ENCODE measurements at places on chromosomes 1 and 21.

DNA sequence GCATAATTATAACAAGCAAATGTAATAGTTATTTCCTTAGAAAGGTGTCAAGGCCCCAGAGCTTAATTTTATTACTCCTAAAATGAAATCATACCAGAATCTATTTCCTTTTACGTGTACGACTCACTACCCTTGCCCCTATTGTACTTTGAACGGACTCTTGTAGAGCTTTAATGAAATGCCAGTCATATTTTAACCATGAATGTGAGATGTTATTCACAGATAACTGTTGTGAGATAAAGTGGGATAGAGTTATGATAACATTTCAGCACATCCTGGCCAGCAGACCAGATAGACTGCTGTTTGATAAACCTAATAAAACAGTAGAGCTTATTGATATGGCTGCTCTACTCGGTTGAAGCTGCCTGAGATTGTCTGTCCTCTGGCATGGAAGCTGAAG is 500.8 kb upstream of the PBX1 start:
- DNase-seq: no peak

DNA sequence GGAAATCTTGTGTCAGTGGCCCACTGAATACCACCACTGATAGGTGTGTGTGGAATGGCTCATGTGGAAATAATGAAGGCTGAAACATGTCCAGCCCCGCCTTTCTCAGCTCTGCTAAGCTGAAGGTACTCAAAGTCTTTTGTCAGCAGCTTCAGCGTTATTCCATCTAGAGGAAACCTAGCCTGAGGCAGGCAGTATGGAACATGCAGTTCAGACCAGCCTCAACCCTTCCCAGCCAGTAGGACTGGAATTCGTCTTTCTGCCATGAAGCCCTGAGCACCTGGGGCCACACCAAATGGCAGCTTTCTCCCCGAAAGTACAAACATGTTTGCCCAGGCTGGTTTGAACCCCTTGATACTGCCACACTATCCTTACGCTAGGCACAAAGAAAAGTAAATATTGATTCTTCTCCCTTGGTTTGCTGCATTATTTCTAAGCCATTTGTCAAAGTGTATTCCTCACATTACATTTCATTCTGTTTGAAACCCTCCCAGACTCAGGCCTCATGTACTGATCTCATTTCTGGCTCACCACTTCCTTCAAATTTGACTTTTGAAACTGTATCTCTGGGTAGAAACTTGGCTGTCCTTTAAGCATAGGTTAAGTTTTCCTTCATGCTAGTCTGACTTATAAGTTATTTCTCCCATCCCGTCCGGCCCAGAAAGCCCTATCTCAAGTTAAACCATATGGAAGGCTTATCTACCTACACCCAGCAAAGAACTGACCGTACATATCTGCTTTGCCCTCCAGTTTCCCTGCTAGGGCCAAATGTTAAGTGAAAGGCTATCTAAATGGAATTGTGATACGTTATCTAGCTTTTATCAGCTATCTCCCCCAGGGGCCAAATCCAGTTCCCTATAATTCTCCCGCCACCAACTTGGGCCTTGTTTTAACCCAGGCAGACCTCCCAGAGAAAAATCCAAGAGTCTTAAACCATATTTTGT is 45.7 kb upstream of the HOOK1 start:
- DNase-seq: no peak

GRCh38 chr1:218718206-218718605 is 373.1 kb downstream of the TGFB2 start:
- DNase-seq: no peak

DNA sequence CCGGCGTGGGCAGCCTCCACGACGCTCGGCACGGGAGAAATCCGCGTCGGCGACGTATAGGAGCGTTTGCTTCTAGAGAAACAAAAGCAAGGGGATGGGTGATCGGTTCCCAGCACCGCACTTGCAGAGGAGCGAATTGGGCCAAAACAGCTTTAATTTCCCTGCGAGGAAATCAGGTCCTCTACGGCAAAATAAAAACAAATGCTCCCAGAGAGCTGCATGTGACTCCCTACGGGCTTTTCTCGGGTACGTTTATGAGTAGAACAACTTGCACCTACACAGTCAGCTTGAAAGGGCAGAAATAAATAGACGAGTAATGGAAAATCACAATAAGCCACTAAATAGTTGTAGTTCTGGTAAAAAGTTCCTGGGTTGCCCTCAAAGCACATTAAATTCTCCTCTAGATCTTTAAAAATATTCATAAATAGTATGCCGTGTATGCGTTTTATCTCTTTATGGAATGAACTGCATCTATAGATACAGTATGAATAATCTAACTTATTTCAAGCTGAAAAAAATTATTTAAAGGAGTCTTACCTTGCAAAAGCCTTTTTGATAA is 1.2 kb downstream of the NHLH2 start:
- DNase-seq: no peak

- no peak for DNase-seq
These were observed 78.8 kb upstream of the LPGAT1 start for GRCh38 chr1:211909395-211909794.

All from stimulated activated CD4-positive, alpha-beta T cell treated with anti-CD3 and anti-CD28 coated beads, Interleukin-1b, Interleukin-23, amount 100 ng/mL, for 1 hour (primary cell).